ENCODE measurements at places on chromosomes 11 and 22.

DNA sequence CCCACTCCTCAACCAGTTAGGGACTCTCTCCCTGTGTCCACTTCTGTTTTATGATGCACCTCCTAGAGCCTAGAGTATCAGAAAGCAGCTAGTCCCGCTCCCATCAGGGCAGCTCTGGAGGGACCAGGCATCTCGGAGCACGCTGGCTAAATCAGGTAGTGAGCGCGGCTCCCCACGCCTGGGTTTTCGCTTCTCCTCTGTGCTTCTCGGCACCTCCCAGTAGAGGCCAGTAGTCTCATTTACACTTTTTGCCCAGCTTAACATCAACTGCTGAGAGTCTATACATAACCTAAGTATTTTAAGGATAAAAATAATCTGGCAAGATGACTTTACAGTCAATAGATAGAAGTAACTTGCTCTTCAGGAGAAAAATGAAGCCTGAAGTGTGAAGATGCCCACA, 473.8 kb downstream of the OPCML start:
- DNase-seq, result no peak

GRCh38 chr11:441418-442274, at the start of gene ANO9:
Gene ANO9, minus strand, starts transcription at chr11:442011. Its CDS starts 85 bp downstream, at chr11:441926.
- no peak for DNase-seq

GRCh38 chr11:119685111-119685746, 43.8 kb downstream of the NECTIN1 start:
- DNase-seq, result peak; percentile 86

DNA sequence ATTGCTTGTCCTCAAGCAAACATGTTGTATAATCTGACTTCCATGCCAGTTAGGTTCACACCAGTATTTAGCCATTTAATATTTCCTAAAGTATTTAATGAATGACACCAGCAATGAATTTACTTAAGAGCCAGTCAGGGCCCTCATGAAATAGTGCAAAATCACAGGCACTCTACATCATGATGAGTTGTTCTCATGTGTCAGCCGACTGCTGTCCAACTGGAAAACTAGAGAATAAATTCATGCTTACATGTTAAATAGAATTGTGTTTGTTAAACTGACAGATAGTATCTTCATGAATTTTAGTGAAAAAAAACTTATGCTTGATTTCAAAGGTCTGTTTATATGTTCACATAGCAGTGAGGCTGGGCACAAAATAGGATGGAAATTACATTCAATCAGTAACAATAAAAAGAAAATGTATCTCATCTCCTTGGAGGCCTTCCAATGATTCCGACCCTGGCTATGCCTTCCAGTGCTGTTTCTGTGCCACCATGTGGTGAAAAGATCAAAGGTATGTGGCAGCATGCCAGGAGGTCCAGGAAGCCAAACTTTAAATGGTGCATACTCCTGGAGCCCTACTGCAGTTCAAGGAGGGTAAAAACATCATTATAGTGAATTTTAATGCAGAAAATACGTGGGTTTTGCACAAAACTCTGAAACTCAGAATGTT, 45.2 kb downstream of the CTSC start:
- DNase-seq, result no peak

GRCh38 chr11:107731941-107732688, 20.3 kb upstream of the SLN start:
- no peak for DNase-seq

GRCh38 chr11:17773674-17774073, 39.1 kb downstream of the KCNC1 start:
- DNase-seq, result no peak

- DNase-seq, result no peak
These were observed 150.2 kb downstream of the TMEM135 start for GRCh38 chr11:87187930-87188329.

DNA sequence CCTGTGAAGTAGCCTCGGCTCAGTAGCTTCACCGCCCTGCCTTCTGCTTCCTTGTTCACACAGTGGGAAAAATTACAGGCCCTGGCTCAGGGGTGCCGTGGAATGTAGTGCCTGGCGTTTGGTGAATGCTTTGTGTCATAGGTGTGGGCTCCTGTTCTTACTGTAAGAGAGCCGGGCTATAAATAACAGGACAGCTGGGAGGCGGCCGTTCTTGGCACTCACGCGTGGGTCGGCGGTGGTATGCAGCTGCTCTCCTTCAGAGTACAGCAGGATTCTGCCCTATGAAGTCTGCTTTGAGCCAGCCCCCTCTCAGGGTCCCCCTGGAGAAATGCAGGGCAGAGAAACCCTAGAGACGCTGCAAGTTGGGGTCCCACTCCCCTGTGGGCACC, 84.2 kb downstream of the CTTN start:
- no peak for DNase-seq

DNA sequence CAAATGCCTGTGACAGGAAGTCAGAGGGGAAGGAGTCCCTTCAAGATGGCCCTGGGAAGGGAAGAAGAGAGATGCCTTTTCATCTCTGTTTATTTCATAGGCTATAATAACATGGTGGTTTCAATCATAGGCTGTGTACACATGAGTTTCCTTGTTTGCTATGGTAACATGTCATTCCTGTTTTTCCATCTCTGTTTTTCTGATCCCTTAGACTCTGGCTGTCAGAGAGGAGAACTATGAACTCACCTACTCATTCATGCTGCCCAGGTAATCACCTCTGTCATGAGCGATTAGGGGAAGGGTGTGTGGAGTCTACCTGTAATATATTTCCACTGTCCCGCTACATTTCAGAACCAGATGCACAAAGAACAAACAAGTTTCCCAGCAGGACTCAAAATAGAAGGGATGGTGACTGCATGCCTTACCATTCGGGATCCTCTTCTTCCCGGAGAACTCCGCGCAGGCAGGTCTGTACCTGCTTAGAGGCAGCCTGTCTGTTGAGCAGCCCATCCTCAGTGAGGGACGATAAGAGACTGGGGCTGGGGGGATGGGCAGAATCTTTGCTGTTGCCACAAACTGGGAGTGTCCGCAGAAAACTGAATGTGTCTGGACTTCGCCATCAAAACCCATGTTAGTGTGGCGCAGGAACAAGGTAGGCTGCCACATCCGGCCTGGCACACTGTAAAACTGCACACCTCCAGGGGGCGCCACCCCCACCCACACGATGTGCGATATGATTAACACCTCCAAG, 7.1 kb upstream of the PEX26 start:
- no peak for DNase-seq

DNA sequence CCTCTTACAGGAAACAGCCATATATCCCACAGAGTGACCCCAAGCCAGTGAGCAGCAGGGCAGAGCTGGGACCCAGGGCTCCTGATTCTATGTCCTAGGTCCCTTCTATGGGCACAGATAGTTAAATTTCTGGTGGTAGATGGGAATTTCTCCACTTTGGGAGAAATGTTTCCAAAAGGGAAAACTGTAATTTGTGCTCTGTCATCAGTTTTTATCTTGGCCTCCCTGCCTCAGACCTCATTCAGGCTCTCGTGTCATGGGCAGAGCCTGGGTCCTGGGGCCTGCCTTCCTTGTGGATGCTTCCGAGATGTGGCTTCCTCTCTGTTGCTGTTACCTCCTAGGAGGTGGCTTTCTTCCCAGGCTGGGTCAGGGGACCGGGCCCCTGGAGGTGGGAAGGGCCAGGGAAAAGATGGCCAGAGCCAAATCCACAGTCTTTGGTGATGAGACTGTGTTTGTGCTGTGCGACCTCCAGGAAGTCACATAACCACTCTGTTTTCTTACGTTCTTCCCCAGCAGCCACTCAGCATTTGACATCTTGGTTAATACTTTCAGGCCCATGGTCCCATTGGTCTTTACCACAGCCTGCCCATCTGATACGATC, 8.6 kb downstream of the LRRC32 start:
- no peak for DNase-seq

DNA sequence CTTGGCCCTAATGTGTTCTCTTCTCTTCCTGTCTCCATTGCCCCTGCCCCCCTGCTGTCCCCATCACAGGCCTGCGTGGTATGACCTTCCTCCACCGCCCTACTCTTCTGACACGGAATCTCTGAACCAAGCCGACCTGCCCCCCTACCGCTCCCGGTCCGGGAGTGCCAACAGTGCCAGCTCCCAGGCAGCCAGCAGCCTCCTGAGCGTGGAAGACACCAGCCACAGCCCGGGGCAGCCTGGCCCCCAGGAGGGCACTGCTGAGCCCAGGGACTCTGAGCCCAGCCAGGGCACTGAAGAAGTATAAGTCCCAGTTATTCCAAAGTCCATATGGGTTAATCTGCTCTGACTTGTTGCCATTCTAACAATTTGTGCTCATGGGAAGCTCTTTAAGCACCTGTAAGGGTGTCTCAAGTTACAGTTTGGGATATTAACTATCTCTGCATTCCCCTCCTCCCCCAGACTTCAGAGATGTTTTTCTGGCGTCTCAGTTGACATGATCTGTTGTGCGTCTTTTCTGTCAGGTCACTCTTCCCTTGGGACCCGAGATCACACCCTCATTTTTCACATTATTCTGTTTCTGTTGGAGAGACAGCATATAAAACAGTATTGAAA, 60.0 kb downstream of the COMMD9 start:
- peak; percentile 50 for DNase-seq

DNA sequence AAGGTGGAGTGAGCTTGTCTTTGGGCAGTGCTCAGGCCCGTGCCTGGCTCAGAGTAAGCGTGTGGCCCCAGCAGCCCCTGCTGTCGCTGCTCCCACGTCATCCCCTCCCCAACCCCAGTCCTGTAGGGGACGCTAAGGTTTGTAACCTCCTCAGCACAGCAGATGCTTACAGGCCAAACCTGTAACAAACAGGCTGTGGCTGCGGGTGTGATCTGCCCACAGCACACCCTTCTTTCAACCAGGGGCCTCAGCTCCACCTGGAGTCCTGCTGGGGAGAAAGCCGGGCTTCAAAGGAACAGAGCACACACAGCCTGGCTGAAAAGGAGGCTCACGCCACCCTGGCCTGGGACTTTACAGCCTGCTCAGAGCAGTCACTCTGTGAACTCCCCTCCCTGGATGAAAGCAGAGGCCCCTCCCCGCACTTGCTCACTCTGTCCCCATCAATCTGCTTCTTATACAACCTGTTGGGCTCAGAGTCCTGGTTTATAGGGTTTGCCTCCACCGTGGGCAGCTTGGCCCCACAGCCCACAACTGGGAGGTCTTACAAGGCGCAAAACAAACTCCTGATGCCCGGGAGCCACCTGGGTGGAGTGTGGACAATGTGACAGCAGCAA, 54.3 kb downstream of the SCUBE1 start:
- no peak for DNase-seq

DNA sequence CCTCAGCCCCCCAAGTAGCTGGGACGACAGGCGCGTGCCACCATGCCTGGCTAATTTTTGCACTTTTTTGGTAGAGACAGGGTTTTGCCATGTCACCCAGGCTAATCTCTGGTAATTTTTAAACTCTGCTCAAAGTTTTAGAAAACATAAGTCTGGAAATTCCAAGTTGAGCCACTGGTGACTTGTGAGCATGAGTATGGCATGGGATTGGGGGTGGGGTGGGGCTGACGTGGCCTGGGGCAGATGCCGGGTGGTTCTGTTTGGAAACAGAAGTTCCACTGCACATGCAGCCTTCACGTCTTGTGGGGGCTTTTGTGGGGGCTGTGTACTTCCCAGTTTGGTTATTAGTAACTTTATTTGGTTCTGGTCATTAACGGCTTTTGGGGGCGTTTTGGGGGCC, 67.3 kb downstream of the PTPRJ start:
- no peak for DNase-seq

GRCh38 chr11:33325451-33325850, 68.3 kb downstream of the HIPK3 start:
- DNase-seq, result no peak

- no peak for DNase-seq
These were observed 10.8 kb upstream of the TECTA start for GRCh38 chr11:121090145-121090721.

GRCh38 chr11:71936825-71937224, 8.0 kb downstream of the RNF121 start:
- no peak for DNase-seq

DNA sequence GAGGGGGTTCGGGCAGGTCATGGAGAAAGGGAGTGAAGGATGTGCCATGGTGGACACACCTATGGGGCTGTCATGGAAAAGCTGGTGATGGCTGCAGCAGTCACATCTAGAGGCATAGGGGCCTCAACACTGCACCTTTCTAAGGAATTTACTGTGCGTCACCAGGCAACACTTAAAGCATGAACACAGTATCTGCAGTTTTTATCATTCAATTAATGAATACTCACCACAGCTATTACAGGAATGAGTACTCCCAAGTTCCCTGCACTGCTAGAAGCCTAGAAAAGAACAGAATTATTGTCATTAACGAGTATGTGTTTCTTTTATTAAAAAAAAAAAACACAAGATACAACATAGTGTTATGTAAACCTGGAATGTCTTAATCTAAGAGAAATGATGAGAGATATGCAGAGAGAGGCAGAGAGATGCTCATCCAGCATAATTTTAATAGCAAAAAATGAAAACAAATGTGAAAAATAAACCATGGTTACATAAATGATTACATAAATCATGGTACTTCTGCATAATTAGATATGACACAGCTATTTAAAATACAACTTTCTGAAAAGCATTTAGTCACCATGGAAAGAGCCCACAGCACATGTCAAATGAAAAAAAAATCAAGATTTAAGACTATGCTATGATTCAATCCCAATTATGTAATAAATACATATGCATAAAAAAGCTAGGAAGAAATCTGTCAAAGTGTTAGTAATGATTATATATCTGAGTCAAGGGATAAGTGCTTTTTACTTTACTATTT, 19.2 kb downstream of the SERPIND1 start:
- no peak for DNase-seq

- DNase-seq, result no peak
These were observed 33.0 kb downstream of the MOB2 start for GRCh38 chr11:1453611-1454034.

DNA sequence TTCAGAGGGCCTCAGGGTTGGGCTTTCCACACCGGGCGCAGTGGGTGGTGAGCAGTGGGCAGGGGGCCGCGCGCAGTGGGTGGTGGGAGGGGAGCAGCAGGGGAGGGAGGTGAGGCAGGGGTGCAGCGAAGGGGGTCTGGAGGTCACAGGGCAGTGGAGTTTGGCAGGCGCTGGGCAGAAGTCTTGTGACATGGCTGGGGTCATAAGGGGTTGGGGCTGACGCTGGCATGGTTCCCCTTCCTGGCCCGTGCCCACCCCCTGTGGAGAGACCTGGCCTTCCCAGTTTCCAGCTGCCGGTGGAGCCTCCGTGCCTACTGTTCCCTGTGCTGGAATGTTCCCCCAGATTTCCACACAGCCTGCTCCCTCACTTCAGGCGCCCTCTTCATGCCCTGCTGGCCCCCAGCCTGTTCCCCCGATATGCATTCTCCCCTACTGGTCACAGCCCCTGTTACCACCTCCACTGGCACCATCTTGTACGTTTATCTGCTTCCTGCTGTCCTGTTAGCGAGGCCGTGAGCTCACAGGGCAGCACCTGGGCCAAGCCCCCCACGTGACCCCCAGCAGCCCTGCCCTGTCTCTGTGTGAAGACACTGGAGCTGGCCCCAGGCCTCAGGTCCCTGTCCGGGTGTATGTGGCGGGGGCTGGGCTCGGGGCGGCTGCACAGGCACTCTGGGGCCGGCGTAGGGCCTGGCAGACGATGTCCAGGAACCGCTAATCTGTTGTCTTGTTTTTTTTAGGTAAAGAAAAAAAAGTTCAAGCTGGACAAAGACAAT, 111.6 kb downstream of the KCNQ1OT1 start:
- DNase-seq, result no peak

Measured in renal pelvis (tissue), 12 donors.